Bronchial epithelial cell (primary cell): ENCODE measurements at places on chromosomes 7 and 10. TPM values are rescaled to one million over a fixed set of nuclear protein-coding genes. Genes with fewer than 3 reads are reported as not detected.
A peak's percentile ranks its signal among the peaks of the same experiment; 100 is the strongest.

Gene LIPM
- total RNA-seq, result not detected in 2 replicates

GRCh38 chr7:42144604-42145003 lies 92.4 kb downstream of the GLI3 start:
- no peak for DNase-seq

DNA sequence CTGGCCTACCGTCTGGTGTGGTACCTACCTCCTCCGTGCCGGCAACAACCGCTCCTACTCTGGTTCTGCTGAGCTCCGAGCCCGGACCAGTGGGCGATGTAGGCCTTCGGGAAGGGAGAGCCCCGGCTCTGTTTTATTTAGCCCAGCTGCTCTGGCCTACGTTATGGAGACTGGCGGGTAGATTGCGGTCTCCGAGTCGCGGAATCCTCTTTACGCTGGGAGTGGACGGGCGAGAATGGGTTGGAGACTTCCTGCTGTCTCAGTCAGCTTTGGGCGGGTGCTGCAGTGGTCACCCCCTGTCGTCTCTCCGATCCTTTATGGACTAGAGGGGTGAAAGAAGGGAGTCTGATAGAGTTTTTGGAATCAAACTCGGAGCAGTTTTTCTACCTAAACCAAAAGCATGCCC lies 406 bp downstream of the CBLL1 start:
- DNase-seq, result no peak

DNA sequence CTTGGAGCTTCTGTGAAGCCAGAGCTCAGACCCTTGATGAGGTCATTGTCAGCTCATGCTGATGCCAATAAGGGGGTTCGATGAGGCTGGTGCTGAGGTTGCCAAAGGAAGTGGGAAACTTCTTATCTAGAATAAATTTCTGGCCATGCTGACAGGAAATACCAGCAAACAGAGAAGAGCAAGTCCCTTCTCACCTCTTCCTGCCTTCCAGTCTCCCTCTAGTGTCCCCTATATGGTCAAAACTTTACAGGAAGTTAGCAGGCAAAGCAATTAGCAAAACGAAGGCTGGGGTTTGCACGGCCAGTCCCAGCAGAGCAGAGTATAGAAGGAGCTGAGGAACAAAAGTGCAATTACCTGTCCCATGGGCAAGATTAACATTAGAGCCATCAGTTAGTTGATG lies 15.1 kb upstream of the NEUROG3 start:
- peak; percentile 7 for DNase-seq

DNA sequence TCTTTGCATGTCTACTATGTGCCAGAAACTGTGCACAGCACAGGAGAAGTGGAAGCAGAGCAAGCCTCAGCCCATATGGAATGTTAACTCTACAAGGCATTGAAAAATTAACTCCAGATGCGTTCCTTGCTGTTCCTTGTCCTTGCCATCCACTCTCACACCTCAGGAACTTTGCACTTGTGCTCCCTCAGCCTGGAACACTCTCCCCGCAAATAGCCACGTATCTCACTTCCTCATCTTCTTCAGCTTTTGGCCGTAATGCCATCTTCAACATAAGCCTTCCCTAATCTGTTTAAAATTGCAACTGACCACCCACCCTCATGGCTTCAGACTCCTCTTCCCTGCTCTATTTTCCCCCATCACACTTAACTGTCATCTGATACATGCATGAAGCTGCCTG lies 83.2 kb upstream of the CAPZA2 start:
- no peak for DNase-seq
